Activated CD8-positive, alpha-beta memory T cell treated with anti-CD3 and anti-CD28 coated beads for 4 hours (primary cell): ENCODE measurements at places on chromosomes 12 and 14.

DNA sequence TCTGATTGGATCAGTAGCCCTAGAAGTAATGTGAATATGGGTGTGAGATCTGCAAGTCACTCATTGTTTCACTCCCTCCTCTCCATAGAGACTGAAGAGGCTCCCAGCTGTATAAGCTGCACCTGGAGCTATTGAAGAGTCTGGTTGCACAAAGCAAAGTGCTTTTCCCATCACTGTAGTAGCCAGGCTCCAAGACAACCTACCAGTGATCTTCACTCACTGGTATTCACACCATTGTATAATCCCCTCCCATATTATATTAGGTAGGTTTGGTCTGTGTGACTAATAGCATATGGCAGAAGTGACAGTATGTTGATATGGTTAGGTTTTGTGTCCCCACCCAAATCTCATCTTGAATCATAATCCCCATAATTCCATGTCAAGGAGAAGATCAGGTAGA lies 64.4 kb downstream of the ZFC3H1 start:
- no peak for DNase-seq

DNA sequence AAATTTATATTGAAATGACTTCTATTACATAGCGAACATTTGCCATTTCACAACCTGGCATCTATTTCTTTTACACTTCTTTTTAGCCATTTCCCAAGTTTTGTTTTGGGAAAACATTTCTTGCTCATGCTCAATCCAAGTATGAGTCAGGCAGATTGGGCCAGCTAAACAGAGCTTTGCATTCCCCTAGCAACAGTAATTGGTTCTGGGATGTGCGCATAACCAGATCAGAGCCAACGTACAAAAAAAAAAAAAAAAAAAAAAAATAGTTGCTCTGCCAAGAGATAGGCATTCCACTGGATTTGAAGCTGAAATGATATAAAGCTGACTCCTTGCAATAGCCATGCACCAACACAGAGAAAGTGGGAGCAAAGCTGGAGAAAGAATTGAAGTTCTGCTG lies 37.5 kb downstream of the PLCZ1 start:
- DNase-seq: no peak

DNA sequence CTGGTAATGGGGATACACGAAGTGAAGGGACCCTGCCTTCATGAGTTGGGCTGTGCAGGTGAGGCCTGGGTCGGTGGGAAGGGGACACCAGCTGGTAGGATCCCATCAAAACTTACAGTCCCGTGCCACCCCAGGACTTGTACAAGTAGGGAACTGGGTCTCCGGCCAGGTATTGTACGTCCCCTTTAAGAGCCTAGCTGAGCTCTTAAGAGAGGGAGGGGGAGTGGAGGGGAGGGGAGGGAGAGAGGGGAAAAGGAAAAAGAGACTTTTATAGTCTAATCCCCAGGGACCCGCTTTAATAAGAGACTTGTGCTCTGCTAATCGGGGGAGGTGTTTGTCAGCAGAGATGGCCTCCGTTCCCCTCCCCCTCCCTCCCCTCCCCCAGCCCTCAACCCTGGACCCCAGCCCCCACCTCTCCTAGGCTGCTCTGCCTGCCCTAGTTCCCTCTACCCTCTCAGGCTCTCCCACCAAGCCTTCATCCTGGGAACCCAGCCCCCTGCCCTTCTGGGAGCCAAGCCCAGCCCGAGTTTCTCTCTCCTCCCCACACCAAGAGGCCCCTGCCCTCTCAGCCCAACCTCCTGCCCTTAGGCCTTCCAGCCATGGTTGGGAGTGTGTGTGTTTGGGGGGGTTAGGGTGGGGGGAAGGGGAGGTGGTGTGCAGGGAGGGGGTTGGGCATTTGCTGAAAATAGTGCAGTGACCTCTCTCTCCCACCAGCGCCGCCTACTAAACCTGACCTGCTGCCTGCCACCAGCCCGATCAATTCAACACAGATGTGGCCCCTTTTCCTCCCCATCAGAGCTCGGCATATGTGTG lies 2.6 kb downstream of the GDF11 start:
- no peak for DNase-seq

- no peak for DNase-seq
These were observed 29.5 kb downstream of the MSRB3 start for GRCh38 chr12:65308006-65308405.

GRCh38 chr14:27836386-27836785 lies 930.2 kb upstream of the FOXG1 start:
- DNase-seq: no peak

DNA sequence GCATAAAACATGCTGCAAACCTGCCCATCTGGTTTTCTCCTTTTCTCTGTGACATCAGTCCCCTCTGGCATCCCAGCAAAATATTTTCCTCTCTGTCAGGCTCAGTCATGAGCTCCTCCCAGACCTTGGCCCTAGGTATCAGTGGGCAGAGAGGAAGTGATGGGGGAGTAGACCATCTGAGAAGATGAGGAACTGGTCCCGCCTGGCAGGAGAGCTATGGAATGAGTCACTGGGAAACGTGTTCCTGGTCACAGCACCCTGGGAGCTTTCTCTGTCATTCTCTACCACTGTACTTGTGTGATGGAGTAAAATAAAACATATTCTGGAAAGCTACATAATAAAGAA lies 5.0 kb upstream of the SRSF9 start:
- DNase-seq: no peak

- DNase-seq: no peak
These were observed 18.9 kb downstream of the RFC5 start for GRCh38 chr12:118035190-118036041.

DNA sequence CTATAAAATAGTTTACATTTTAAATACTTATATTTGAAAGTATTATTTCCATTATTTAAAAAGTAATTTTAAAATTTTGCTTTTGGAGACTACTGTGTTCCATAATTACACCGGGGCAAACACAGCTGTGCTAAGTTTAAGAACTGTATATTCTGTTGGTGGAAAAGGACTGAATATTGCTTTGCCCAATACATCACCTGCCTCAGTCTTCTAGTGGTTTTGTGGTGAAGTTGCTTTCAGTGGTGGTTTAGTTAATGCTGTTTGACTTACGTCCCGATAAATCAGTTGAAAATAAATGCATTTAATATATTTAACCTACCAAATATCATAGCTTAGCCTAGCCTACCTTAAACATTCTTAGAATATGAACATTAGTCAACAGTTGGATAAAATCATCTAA lies 23.4 kb downstream of the FBXO34 start:
- no peak for DNase-seq

- no peak for DNase-seq
These were observed 266.8 kb downstream of the ADAMTS20 start for GRCh38 chr12:43285159-43285598.

DNA sequence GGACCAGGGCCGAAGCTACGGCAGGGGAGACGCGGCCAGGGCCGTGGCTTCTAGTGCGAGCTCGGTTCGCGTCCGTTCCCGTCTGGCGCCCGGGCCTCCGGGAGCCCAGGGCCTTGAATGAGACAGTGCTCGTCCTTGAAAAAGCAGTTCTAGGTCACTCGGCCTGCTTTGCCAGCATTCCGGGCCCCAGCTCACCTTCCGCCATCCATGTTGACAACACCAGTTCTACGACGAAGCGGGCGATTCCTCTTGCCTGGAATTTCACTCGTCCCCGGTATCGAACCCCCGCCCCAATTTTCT lies 4.5 kb downstream of the OR10AD1 start:
- no peak for DNase-seq

GRCh38 chr14:86057018-86057667 lies 527.2 kb downstream of the FLRT2 start:
- no peak for DNase-seq

- no peak for DNase-seq
These were observed 21.6 kb downstream of the TGFB3 start for GRCh38 chr14:75960231-75960630.

DNA sequence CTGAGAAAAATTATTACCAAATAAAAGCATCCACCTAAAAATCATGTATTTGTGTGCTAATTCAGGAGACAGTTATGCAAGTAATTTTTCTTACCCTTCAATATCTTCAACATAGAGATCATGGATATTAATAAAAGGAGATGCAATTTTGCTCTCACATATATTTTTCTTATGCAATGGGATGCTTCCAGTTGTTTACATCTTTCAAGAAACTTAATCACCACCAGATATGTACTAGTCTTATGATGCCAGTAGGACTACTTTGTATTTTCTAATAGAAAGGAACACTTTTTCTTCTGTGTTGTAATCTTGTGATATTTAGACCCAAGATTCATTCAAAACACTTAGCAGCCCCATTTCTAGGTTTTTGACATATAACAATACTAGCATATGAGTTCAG lies 107.6 kb downstream of the NAV3 start:
- DNase-seq: no peak

DNA sequence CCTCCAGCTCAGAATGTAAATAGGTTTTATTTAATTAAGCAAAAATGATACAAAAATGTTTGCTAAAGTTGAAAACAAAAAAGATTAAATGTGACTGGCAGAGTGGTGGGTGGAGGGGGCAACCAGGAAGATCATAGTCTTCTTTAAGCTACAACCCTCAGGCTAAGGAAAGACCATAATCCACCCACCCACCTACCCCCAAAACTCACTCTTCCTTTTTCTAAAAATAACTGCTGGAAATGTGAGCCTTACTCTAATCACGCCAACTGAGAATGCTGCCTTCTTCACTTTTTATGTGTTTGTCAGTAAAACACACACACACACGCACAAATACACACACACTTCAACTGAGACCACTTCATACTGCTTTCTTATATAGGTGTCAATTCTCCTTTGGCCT lies 230.0 kb upstream of the EGLN3 start:
- no peak for DNase-seq

GRCh38 chr14:75350505-75351060 lies 72.0 kb downstream of the FOS start:
- DNase-seq: no peak

GRCh38 chr12:110937104-110937641 lies 16.8 kb upstream of the MYL2 start:
- peak; percentile 20 for DNase-seq
